ENCODE measurements at places on chromosomes 5 and 9.

GRCh38 chr5:14062178-14062577 is 81.0 kb upstream of the TRIO start:
- DNase-seq = no peak
- H3K27me3 ChIP-seq = no peaks in the 10 kb centered on the region
- no peak overlapping the region for H3K27ac ChIP-seq
- H3K4me3 ChIP-seq = no peak overlapping the region

GRCh38 chr9:27625751-27626150 is 52.5 kb upstream of the C9orf72 start:
- no peaks in the 10 kb centered on the region for H3K27me3 ChIP-seq
- no peaks in the 10 kb centered on the region for H3K36me3 ChIP-seq
- H3K4me1 ChIP-seq = no peaks in the 10 kb centered on the region
- H3K27ac ChIP-seq = no peak overlapping the region
- no peak overlapping the region for H3K4me3 ChIP-seq

DNA sequence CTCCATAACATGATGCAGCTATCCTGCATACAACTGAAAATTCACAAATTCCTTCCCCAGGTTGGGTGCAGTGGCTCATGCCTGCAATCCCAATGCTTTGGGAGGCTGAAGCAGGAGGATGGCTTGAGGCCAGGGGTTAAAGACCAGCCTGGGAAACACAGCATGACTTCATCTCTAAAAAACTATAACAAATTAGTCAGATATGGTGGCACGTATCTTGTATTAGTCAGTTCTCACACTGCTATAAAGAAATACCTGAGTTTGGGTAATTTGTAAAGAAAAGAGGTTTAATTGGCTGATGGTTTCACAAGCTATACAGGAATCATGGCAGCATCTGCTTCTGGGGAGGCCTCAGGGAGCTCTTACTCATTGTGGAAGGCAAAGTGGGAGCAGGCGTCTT is 56.4 kb upstream of the DAPK1 start:
- no peak for DNase-seq
- H3K4me3 ChIP-seq = no peak overlapping the region
- H3K27me3 ChIP-seq = no peaks in the 10 kb centered on the region
- no peaks in the 10 kb centered on the region for H3K36me3 ChIP-seq
- no peaks in the 10 kb centered on the region for H3K4me1 ChIP-seq

DNA sequence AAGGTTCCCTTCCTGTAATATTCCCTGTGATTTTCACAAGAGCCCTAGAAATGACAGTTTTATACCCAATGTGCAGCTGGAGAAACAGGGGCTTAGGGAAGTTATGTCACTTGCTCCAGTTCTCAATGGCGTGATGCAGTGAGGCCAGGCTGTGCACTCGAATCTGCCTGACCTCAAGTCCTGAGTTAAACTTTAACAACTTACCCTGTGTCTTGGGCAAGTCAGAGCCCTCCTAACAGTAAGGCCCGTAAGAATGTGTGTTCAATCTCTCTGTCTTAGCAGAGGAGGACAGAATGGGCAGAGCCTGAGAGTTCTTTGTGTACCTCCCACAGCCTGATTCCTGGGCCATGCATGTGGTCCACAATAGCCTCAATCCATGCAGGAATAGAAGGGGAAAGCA is 181.1 kb downstream of the TRIM32 start:
- no peaks in the 10 kb centered on the region for H3K4me1 ChIP-seq
- no peak overlapping the region for H3K4me3 ChIP-seq
- H3K27me3 ChIP-seq = no peaks in the 10 kb centered on the region
- H3K27ac ChIP-seq = no peak overlapping the region
- H3K36me3 ChIP-seq = no peaks in the 10 kb centered on the region

DNA sequence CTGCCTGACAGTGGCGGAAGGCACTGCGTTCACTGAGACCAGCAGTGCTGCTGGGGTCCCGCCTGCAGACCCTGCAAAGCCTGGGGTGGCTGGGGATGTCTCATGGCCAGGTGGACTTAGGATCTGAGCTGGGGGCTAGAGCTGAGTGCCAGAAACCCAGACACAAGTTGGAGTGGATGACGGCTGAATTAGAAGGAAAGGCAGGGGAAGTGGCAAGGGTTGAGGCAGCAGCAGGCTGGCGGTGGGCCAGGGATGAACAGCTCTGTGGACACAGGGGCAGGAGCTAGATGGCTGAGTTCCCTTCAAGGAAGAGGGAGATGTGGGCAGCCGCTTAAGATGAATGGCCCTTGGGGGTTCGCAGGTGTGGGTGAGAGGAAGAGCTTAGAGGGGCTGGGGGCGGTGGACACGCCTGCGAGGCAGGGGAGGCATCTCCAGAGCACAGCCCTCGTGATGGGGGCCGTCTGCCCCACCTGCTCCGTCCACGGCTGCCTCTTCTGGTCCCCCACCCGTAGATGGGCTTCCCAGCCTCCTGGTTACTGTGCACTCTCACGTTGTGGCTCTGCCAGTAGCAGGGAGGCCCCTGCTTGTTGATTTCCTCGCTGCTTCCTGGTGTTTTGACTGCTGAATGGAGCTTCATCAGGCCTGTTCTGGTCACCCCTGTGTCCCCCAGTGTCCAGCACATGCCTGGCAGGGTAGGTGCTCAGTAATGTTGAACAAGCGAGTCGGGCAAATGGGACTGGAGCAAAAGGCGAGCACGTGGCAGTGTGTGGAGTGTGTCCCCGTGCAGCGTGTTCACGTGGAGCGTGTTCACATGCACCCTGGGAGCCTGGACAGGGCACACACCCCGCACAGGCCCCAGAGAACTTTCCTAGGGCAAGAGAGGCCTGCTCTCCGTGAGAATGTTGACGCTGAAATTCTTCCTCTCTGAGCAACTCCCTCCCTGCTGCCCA is 168.2 kb downstream of the CACNA1B start:
- H3K27ac ChIP-seq = no peak overlapping the region
- no peak overlapping the region for H3K4me3 ChIP-seq
- no peaks in the 10 kb centered on the region for H3K36me3 ChIP-seq

- no peaks in the 10 kb centered on the region for H3K27me3 ChIP-seq
- no peak for DNase-seq
- no peak overlapping the region for H3K4me3 ChIP-seq
- H3K27ac ChIP-seq = no peak overlapping the region
- H3K4me1 ChIP-seq = no peaks in the 10 kb centered on the region
- H3K36me3 ChIP-seq = no peaks in the 10 kb centered on the region
These were observed 141.5 kb downstream of the GABRG2 start for GRCh38 chr5:162209005-162209605.

DNA sequence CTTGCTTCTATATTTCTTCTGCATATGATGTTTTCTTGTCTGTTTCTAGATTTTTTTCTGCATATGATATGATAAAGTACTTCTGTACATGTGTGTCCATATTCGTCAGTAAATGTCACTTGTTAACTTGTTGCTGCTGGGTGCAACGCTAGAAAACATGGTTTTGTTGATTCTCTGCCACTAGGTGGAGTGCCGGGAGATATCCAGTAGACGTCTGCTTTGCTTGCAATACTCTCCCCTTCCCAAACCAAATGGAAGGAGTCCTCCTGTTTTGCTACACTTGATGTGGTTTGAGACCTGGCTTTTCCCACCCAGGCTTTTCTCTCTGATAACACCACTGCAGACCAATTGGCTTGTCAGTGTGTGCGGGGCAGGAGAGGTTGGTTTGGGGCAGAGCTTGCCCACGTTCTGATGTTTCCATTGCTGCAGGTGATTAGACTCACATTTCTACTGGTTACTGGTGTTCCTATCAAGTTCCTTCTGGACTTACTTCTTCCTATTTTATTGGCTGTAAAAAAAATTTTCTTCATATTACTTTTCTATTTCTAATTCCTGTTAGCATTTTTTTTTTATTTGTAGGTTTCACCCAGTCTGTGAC is 900.0 kb upstream of the CDH10 start:
- H3K4me1 ChIP-seq = no peaks in the 10 kb centered on the region
- H3K27ac ChIP-seq = no peak overlapping the region
- no peak for DNase-seq
- no peaks in the 10 kb centered on the region for H3K36me3 ChIP-seq
- no peaks in the 10 kb centered on the region for H3K27me3 ChIP-seq
- H3K4me3 ChIP-seq = no peak overlapping the region

DNA sequence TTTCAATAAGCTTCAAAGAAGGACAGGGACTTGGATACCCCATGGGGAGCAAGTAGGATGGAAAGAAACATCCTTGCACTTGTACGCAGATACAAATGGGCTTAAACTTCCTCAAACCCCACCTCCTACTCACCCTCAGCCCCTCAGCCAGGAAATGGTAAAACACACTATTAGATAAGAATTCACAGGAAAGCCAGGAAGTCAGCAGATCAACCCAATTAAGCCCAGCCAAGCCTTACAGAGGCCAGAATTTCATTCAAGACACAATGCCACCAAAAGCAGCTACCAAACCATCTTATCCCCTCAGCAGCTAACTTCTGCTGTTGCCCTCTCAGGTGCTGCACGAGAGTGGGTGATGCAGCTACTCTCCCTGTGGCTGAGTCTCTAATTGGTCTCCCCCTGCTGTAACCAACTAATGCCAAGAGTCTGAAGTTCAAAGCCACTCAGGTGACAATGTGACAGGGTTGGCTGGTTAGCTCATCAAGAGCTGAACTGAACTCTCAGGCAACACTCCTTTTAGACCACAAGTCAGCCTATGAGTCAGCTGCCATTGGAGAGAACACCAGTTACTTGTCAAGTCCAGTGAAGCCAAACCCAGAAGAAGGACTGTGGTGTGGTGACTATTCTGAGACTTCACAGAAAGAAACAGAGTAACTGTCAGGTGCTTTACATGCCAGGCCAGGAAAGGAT is 201.9 kb downstream of the ZNF608 start:
- H3K4me1 ChIP-seq = no peaks in the 10 kb centered on the region
- no peaks in the 10 kb centered on the region for H3K27me3 ChIP-seq
- no peak overlapping the region for H3K4me3 ChIP-seq
- H3K36me3 ChIP-seq = no peaks in the 10 kb centered on the region
- no peak overlapping the region for H3K27ac ChIP-seq

- no peaks in the 10 kb centered on the region for H3K4me1 ChIP-seq
- no peaks in the 10 kb centered on the region for H3K36me3 ChIP-seq
- no peak overlapping the region for H3K4me3 ChIP-seq
- peak overlapping the region; percentile 33 for H3K27ac ChIP-seq
- no peaks in the 10 kb centered on the region for H3K27me3 ChIP-seq
These were observed 67.4 kb downstream of the CTSL start for GRCh38 chr9:87793292-87793691.

GRCh38 chr9:128034821-128035652 is 32.1 kb downstream of the NAIF1 start:
- H3K4me3 ChIP-seq = no peak overlapping the region
- peak; percentile 78 for DNase-seq
- H3K4me1 ChIP-seq = no peaks in the 10 kb centered on the region
- peak overlapping the region; percentile 58 for H3K27ac ChIP-seq
- no peaks in the 10 kb centered on the region for H3K27me3 ChIP-seq
